ENCODE measurements at places on chromosomes 16 and 17.

- no peak for DNase-seq
Measured at GRCh38 chr16:27114006-27114405, 47.3 kb downstream of the C16orf82 start.

- no peak for DNase-seq
Measured at GRCh38 chr16:69069504-69069903, 35.9 kb upstream of the HAS3 start.

GRCh38 chr17:40190197-40191021 lies 13.1 kb downstream of the RAPGEFL1 start:
- no peak for DNase-seq

- no peak for DNase-seq
Measured at GRCh38 chr16:28905800-28906372, 19.2 kb downstream of the RABEP2 start.

All from sciatic nerve (tissue), 2 donors.